CD4-positive, alpha-beta T cell treated with Interleukin-12 subunit alpha and Interleukin-12 subunit beta, for 1 hour (primary cell): ENCODE measurements at places on chromosomes 7 and 10.

DNA sequence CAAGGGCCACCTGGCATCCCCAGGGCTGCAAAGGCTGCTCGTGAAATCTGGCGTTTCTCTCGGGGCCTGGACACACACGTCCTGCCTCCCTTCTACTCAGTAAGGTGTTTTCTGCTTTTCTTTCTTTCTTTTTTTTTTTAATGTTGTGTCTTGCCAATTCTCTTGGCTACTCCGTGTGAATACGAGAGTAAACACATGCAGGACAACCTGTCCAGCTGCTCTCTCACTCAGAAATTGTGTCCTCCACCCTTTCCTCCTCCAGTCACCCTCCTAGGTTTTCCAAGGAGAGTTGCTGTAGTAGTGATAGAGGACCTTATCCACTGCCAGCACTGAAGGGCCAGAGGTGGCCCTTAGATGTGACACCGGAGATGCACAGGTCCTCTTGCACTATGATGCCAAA, 858 bp upstream of the TEX36 start:
- no peak for DNase-seq

DNA sequence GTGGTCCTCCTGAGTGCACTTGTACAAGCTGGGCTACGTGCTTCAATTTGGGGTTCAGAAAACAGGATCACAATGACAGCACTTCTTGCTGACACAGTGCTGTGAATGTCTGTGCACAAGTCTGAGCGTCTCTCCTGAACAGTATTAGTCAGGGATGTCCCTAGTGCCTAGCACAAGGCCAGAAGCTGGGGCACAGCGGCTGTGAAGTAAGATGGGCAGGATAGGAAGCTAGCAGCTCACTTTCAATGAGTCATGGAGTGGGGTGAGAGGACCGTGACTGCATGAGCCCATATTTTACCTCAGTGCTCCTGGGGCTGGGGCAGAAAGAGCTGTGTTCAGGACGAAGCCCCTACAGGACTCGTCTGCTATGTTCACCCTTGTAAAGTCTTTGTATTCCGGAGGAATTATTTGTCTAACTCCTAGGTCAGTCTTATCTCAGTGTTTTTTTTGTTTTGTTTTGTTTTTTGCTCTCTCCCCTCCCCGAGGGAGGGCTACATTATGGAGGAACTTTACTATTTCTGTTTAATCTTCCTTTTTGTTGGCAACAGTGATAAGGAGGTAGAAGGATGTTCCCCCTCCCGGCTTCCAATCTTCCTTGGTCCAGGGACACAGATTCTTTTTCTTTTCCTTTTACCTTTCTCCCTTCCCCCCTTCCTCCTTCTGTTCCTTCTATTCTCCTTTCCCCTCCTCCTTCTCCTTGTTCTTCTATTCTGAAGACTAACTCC, 2.8 kb upstream of the LRMDA start:
- DNase-seq, result no peak

DNA sequence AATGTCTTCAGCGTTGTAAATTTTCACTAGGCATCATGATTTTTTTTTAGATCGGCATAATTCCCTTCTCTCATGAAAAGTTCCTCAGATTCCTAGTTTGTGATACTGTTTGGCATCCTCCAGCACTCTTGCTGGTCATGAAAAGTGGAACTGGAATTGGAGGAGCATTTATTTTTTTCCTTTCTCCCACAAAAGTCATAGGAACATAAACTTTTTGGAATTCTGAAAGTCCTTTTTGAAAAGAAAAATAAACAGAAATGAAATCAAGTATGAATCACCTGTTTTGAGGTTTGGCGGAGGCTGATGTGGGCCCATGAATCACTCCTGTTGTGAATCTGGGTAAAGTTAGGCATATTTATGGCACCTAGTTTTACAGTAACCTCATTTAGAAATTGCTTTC, 17.7 kb downstream of the CACNB2 start:
- DNase-seq, result no peak

- no peak for DNase-seq
These were observed 57.3 kb downstream of the SLC39A12 start for GRCh38 chr10:18008986-18009385.

- DNase-seq, result no peak
These were observed 223.8 kb downstream of the PLXDC2 start for GRCh38 chr10:20040012-20040411.

GRCh38 chr10:95475827-95476468, 85.2 kb downstream of the SORBS1 start:
- DNase-seq, result no peak

GRCh38 chr10:71719464-71720201, at the start of gene C10orf105:
TSS of gene C10orf105 (minus strand) at chr10:71719778. CDS start at chr10:71716337, 3,441 bp downstream.
- no peak for DNase-seq

DNA sequence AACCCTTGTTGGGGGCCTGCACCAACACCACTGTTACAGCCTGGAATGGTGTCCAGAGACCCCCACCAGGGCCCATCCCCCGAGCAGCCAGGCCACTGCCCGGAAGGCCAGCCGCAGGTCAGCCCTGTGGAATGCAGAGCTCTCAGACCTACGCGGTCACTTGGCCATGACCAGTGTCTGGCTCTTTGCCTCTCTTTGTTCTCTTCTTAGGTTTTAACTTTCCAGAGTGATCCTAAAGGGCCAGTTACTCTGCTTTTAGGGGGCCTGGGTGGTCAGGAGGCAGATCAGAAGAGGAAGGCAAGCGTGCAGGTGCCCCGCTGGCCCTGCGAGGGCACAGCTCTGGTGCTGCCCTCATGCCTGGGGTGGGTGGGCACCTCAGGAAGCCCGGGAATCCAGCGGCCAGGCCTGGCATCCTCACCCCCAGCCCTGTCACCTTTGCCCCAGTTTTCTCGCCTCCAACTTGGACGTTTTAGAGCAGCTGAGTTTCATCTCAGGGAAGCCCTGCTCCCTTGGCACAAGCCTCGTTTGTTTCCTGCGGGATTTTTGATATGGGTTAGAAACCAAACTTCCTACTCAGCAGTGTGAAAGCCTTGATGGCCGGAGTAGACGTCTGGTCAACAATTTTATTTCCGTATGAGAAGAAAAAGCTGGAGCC, 62.5 kb upstream of the CHST15 start:
- no peak for DNase-seq

DNA sequence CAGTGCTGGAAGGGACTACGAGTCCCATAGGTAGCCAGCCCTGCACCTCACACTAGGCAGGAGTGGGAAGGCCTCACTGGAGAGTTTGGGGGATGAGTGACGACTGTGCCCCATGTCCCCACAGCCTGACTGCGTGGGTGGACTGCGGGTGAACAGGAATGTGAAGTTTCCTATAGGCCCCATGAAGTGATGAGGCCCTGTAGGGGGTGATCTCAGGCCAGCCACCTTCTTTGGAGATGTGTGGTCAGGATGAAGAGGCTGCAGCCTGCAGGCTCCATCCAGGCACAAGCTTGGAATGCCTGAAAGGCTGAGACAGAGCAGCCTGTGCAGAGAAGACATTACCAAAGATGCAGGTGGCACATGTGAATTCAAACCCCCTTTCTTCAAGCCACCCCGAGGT, 94.9 kb downstream of the CPXM2 start:
- no peak for DNase-seq

GRCh38 chr7:116461500-116461899, 38.0 kb upstream of the CAV2 start:
- no peak for DNase-seq

DNA sequence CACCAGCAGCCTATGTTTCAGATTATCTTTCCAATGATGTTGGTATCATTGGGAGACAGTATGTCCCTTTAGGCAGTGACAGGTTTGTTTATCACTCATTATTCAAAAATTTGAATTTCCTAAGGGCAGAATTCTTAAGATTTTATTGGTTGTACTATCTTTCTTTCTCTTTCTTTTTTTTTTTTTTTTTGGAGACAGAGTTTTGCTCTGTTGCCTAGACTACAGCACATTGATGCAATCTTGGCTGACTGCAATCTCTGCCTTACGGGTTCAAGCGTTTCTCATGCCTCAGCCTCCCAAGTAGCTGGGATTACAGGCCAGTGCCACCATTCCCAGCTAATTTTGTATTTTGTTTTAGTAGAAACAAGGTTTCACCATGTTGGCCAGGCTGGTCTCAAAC, 111.2 kb downstream of the PON1 start:
- no peak for DNase-seq

DNA sequence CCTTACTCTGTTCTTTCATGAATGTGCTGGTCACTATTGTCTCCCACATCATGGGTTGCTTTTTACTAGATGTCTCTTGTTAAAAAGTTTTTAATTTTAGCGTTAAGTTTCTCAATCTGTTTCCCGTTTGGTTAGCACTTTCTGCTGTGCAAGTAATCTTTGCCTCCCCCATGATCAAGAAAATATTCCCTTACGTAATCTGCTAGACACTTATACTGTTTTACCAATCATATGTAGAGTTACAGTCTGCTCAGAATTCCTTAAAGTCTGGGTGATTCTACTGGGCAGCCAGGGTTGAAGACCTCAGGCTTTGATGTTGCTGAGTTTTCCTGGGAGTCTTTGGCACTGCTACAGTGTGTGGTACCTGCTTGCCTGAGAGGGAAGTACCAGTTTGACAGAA, 38.2 kb upstream of the RPA3 start:
- DNase-seq, result no peak

GRCh38 chr10:123930340-123931001, 38.9 kb upstream of the CPXM2 start:
- no peak for DNase-seq

DNA sequence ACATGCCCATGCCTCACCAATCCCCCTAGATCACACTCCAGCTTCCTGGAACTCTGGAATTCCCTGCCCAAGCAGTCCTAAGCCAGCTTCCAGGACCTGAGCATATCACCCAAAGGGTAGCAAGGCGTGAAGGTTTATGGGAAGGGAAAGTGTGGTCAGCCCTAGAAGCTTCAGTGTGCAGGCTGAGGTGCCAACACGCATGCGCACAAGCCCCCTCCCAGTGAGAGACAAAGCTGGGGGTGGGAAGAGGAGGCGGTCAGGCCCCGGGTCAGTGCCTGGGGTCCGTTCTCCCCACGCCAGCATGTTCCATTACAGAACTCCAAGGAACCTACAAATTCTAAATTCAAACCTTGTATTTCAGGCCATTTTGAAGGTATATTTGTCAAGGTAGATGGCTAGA, 103.6 kb upstream of the C7orf33 start:
- no peak for DNase-seq

GRCh38 chr10:124262234-124262865, 156.4 kb downstream of the OAT start:
- no peak for DNase-seq

GRCh38 chr7:98300595-98301372, 19.3 kb downstream of the BRI3 start:
- DNase-seq, result no peak

DNA sequence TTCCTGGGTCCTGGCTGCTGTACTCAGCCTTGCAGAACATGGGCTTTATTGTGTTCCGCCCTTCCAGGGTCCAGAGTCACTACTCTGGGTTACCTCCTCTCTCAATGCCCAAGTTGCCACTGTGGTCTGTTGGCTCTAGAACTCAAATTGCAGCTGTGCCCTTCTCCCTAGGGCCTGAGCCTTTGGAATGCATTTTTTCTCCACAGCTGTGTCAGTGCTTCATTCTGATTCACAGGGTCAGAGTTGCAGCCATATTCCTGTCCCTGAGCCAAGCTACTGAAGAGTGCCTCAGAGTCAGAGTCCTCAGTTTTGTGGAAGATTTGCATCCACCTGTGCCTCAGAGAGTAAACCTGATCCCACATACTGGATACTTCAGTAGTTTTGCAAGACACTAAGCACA, 167.5 kb downstream of the ITGB1 start:
- DNase-seq, result no peak

- no peak for DNase-seq
These were observed 125.3 kb downstream of the HTR7 start for GRCh38 chr10:90732581-90732980.

DNA sequence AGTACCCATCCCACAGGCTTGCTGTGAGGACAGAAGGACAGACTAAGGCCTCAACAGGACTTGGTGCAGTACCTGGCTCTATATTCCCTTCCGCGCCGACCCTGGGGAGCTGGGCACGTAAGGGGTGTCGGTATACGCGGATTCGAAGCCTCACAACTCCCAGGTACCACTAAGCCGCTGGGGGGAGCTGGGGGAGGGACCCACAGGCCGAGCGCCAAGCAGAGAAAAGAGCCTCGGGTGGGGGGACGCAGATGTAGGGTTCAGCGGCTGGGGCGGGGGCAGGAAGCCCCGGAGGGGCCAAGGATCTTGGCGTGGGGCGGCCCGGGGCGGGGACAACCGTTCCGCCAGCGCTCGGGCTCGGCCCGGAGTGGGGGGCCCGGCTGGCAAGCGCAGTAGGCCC, 126.4 kb upstream of the ZNF746 start:
- DNase-seq, result peak; percentile 44

- DNase-seq, result no peak
These were observed 1126.2 kb downstream of the TYW1 start for GRCh38 chr7:68122801-68123200.

DNA sequence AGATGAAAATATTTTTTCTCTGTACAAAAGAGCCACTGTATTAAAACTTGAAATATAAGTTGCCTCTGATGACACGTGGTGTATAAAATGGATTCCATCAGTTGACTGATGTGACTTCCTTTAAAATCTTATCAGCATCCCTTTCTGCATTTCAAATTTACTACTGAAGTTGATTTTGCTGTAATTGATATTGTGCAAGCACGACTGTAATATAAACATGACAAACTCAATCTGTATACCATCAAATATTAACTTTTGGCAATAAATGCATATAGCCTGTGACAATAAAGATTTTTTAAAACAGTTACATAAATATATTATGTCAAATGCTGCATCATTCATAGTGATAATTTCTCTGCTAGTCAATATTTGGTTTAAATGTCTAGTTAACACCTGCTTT, 7.8 kb downstream of the PAPSS2 start:
- no peak for DNase-seq

DNA sequence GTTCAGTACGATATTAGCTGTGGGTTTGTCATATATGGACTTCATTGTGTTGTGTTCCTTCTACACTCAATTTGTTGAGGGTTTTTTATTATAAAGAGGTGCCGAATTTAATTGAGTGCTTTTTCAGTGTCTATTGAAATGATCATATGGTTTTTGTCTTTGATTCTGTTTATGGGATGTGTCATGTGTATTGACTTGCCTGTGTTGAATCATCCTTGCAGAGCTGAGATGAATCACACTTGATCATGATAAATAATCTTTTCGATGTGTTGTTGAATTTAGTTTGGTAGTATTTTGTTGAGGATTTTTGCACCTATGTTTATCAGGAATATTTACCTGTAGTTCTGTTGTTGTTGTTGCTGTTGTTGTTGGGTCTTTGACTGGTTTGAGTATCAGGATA, 39.8 kb downstream of the ATOH7 start:
- DNase-seq, result no peak

DNA sequence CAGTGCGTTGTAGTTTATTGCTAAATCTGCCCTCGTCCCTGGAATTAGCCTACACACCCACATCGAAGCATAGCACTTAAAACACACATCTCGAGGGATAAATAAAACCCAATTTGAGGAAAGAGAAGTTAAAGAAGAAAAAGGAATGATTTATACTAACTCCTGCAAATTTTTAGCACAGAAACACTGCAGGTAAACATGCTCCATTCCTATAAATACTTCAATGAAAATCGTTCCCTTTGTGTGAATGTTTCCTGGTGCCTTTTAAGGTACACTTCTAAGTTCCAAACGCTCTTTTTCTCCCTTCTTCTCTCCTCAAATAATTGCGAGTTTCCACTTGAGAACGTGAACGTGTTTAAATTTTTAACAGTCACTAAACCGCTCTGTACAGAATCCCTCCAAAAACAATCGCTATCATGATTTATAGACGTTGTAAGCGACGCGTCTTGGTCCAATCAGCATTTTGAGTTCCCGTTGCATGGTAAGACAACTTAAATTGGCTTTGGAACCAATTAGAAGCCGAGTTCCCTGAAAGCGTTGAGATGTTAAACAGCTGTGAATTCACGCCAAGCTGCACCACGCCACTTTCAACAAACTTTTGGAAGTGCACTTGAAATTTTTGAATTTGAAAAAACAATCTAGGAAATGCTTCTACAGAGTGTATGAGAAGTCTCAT, 12.5 kb upstream of the EBLN1 start:
- DNase-seq, result peak; percentile 62
